ENCODE measurements at places on chromosomes 1 and 21. TPM values are rescaled to one million over a fixed set of nuclear protein-coding genes. Genes with fewer than 3 reads are reported as not detected.
A peak's percentile ranks its signal among the peaks of the same experiment; 100 is the strongest.

Gene UBL4B
- total RNA-seq: not detected

DNA sequence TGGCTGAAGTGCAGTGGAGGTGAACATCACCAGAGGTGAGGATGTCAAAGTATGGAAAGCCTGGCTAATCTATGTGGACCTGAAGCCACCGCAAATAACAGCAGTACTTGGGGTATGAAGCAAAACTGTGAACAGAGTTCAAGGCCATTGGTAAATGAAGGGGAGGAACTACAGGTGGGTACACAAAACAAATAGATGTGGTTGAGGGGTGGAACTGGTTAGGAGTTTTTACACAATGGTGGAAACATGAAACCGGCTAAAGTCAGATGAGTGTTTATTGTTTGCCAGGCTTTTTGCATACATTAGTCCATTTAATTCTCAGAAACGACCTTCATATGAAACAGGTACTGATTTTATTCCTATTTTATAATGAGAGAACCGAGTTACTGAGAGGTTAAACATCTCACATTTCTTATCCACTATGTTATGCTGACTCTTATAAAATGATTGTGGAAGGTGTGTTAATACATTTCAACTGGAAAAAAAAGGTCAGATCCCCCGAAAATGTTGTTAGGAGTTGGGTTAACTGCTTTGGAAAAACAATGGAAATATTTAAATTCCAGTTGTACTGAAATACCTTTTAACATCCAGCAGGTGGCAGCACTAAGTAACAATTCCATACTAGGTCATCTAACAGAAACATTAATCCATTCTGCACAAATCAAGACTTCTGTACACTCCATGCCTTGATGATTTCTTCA, 44.3 kb upstream of the GTF2B start:
- no peak for DNase-seq

Gene GBP1
- 62.6 TPM for total RNA-seq

DNA sequence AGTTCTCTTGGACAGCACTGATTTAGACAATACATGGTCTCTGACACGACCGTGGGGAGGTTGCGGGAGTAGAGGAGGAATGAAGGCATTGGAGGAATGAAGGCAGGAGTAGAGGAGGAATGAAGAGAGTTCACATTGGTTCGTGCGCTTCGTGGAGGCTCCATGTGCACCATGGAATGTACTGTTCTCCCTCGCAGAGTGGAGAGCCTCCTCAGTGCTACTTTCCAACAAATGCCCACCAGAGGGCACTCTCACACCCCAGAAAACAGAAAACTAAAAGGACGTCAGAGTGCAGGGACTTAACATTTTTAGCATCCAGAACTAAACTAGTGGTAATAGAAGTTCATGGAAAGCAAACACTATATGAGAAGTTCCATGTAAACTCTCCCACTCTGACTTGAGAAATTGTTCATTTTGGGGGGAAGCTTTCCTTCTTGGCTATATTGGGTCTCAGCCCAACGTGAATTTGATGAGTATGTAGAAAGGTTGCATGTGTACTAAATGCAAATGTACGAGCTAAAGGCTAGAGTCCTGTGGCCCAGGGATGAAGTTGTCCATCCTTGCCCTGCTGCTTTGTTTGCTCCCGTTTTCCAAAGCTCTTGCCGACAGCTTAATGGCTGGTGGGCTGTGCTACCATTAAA, 211.6 kb downstream of the LMX1A start:
- DNase-seq: no peak

DNA sequence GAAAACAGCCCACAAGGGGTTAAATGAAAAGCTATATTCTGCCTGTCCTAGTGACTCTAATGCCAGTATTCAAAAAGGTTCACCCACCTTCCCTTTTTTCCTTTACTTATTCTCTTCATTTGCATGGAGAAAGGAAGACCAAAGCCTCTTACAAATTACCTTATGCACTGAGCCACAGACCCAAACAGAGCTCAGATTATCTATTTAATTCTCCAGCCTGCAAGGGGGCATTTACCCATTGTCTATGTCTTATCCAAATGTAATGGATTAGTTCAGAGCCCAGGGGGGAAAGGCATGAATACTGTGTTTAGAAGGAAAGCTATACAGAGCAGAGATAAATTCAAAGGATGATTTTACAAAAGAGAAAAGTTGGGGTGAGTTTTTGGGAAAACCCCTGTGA, 388.5 kb downstream of the OMA1 start:
- DNase-seq: no peak

GRCh38 chr1:167755654-167756053, 33.9 kb downstream of the MPZL1 start:
- no peak for DNase-seq

Gene ELF3
- 0.27 TPM for total RNA-seq

- DNase-seq: no peak
Observed at GRCh38 chr1:205998457-205999241, 4.5 kb downstream of the RAB7B start.

- no peak for DNase-seq
Observed at GRCh38 chr1:244445320-244446181, 6.2 kb downstream of the ADSS2 start.

GRCh38 chr1:28249866-28250295, 9.4 kb upstream of the SESN2 start:
- no peak for DNase-seq

GRCh38 chr21:42338729-42339715, 11.8 kb downstream of the TFF2 start:
- no peak for DNase-seq

GRCh38 chr1:228902781-228903433, 167.6 kb downstream of the RHOU start:
- peak; percentile 89 for DNase-seq

Gene RAB3B
- 0.03 TPM for total RNA-seq

- DNase-seq: no peak
Observed at GRCh38 chr1:177309880-177310279, 139.1 kb downstream of the BRINP2 start.

DNA sequence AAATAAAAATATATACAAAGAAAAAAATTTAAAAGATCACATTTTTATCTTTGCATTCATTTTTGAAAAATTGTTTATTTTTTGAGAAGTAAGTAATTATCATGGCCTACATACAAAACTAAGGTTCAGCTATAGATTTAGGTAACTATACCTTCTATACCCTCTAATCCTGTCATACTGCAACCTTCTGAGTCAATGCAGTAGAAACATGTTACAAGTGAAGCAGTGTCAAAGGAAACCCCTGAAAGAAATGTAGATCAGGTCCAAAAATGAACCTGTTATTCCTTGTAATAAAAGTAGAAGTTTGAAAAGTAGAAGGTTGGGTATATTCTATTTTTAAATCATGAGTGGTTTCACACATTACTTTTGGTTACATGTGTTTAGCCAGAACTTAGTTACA, 51.3 kb downstream of the PTGS2 start:
- no peak for DNase-seq

DNA sequence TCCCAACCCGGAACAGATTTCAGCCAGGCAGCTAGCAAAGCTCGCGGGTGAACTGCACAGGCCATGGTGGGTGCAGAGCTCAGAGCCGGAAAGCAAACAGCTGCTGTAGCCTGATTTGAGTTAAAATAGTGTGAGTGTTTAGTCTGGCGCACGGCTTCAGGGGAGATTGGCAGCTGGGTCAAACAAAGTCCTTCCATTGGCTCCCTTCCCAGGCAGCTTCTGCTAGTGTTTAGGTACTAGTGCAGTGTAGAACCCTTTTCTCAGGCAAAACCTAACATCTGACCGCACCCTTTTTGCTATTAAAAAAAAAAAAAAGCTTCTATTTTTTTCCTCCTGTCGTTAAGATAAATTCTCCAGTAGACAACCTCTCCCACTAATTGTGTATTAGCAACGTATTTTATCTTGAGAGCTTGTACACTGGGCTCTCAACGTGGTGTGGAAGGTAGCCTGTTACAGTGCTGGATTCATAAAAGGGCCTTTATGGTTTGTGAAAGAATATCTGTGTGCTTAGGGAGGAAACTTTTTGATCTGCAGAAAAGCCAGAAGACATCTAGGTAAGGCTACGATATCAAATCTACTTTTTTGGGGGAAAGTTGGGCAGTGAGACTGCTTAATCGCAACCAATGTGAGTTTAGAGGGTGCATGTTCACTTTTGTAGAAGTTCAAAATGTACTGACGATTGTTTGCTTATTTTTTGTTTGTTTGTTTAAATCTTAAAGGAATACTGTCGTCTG, 689.6 kb downstream of the USP25 start:
- DNase-seq: peak; percentile 75

DNA sequence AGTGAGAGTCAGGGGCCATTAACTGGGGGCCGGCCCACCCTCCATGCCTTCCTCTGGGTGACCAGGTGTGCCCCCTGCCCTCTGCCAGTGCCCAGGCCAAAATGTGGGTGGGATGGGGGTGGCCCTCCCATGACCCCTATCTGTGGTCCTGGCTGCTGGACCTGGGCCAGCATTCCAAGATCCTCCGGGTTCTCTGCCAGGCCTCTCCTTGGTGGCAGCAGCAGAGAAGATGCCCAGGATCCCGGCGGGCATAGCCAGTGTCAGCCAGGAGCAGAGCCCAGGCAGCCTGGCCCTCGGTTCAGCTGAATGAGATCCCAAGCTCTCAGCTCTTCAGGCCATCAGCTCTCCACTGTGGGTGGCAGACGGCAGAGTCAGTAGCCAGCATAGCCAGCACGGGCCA, 31.3 kb upstream of the ACTRT2 start:
- DNase-seq: peak; percentile 43

- no peak for DNase-seq
Observed at GRCh38 chr1:15029786-15030185, 123.8 kb upstream of the TMEM51 start.

Gene RPS6KC1
- 26.7 TPM for total RNA-seq

GRCh38 chr1:113031171-113031933, 41.6 kb upstream of the LRIG2 start:
- DNase-seq: no peak

Gene CFAP126
- not detected for total RNA-seq

Gene C4BPA
- total RNA-seq: not detected

GRCh38 chr1:208002672-208003071, 91.7 kb upstream of the CD34 start:
- DNase-seq: no peak

DNA sequence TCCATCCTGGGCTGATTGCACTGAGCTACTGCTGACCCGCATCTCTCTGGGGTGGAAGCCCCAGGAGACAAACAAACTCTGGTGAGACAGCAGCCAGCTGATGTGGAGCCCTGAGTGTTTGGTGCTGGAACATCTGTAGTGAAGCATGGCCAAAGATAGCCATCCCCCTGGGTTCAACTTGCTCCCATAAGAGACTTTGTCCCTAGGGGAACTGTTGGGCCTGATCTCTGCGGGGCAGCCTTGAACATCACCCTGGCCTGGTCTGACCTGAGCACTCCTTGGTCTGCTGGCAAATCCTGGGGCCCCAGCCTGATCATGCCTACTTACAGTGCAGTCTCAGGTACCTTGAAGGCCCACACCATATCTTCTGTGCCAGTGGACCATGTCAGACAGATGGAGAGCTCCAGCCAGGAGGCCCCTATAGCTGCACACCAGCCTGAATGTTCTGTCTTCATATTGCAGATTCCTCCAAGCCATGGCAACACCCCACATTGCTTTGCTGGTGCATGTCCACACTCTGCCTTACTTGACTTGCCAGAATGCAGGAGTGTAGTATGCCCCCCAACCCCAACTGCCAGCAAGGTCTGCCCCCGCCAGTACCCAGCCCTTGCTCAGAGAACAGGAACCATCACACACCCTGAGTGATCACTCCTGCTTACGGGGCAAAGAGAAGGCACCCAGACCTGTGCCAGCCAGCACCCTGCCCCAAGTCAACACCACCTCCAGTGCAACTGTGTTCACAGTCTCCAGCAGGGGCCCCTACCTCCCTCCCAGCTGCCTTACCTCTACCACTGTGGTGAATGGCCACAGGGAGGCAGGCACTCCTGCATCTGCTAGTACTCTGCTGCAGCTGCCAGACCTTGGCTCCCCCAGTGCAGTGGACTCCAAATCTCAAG, 690.5 kb upstream of the NR5A2 start:
- no peak for DNase-seq

DNA sequence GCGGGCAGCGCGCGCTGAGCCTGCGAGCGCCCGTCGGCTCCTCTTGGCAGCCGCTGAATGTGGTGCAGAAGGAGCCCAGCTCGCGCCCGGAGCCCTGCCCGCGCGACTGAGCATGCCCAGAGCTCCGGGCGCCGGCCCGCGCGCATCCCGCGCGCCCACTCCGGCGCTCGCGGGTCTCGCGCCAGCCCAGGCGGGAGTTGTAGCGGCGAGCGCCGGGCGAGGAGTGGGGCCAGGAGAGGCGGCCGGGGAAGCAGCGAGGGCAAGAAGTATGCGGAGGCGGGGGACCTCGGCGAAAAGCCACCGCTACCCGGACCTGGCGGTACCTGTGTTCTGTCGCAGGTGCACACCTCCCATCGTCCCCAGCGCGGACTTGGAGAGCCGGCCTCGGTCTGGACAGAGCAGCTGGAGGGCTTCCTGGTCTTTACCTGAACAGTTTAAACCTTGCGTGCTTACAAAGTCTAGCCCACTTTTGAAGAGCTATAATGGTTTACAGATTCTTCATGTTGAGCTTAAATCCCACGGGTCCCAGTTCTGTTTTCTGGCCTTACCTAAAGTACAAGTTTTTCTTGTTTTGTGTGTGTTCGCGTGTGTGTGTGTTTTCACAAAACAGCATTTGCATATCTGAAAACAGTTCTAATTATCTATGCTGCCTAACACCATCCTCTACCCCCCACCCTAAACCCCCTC, at the start of gene DDAH1:
TSS of gene DDAH1 (minus strand) at position 61 of the 687 bp plus-strand sequence. CDS start 114 bp downstream, outside the sequence.
- peak; percentile 86 for DNase-seq

DNA sequence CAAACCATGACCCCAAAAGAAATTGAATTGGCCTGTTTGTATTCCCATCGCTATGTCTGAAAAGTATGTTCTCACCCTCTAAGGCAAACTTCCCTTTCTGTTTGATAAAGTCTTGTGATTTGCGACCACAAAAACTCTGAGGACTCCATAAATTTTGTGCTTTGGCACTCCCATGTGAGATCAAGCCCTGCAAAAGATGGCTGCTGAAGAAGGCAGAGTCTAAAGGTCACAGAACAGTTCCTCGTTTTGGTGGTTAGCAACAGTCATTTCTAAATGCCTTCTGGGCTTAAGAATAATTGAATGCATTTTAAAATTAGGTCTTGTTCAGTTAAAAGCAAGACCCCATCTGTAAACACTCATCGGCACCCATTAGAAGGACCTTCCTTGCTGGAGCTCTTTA, 441.6 kb downstream of the OMA1 start:
- DNase-seq: no peak

DNA sequence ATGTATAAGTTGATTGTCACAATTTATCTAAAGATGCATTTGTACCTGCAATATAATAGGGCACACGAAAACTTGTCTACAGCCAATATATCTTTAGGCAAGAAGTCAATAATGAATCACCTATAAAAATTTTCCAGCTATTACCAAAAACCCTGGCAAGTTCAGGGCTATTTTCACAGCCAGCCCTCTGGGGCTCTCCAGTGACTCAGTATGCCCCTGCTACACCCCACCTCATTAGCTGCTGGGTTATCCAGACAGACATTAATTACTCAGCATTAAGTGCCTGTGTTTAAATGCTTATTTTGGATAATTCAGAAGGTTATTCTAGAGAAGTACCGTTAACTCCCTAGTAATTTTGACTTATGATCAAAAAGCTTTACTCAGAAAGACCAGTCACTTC, 220.2 kb downstream of the TBX15 start:
- DNase-seq: no peak

Gene COL6A1
- 593 TPM for total RNA-seq
